A549 treated with dexamethasone at 1 μM for 4 hours (cell line): ENCODE measurements at places on chromosomes 2 and 18. TPM values are rescaled to one million over a fixed set of nuclear protein-coding genes. Genes with fewer than 3 reads are reported as not detected.

The TRIM54 gene
- 0.67 to 1.2 TPM (median 0.81 TPM) in 5 replicates for total RNA-seq

The PARD3B gene
- total RNA-seq = 0.52 to 1.4 TPM (median 0.90 TPM) in 5 replicates

The DES gene
- 0.38 to 0.47 TPM (median 0.45 TPM) in 5 replicates for total RNA-seq

The MGAT4A gene
- 1.4 to 3.5 TPM (median 2.5 TPM) in 5 replicates for total RNA-seq
